Fibroblast of the aortic adventitia (primary cell): ENCODE measurements at places on chromosomes 13 and 19. TPM values are rescaled to one million over a fixed set of nuclear protein-coding genes. Genes with fewer than 3 reads are reported as not detected.
A peak's percentile ranks its signal among the peaks of the same experiment; 100 is the strongest.

GRCh38 chr13:43787997-43788396, 1.2 kb upstream of the ENOX1 start:
- peak; percentile 70 for DNase-seq

DNA sequence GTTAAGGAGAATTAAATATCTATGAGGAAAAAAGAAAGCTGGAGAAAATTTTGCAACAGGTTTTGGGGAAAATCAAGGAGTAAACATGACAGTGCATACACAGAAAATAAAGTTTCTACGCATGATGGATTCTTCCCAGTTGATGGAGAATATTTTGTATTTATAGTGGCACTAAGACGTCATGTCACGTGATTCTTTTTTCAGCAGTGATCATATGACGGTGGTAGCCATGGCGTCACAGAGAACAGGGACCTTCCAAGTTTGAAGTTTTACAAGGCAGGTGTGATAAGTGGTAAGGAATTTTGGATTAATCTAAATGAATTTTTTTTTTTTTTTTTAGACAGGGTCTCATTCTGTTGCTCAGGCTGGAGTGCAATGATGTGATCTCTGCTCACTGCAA, 8.5 kb downstream of the MBD3L1 start:
- DNase-seq = no peak

DNA sequence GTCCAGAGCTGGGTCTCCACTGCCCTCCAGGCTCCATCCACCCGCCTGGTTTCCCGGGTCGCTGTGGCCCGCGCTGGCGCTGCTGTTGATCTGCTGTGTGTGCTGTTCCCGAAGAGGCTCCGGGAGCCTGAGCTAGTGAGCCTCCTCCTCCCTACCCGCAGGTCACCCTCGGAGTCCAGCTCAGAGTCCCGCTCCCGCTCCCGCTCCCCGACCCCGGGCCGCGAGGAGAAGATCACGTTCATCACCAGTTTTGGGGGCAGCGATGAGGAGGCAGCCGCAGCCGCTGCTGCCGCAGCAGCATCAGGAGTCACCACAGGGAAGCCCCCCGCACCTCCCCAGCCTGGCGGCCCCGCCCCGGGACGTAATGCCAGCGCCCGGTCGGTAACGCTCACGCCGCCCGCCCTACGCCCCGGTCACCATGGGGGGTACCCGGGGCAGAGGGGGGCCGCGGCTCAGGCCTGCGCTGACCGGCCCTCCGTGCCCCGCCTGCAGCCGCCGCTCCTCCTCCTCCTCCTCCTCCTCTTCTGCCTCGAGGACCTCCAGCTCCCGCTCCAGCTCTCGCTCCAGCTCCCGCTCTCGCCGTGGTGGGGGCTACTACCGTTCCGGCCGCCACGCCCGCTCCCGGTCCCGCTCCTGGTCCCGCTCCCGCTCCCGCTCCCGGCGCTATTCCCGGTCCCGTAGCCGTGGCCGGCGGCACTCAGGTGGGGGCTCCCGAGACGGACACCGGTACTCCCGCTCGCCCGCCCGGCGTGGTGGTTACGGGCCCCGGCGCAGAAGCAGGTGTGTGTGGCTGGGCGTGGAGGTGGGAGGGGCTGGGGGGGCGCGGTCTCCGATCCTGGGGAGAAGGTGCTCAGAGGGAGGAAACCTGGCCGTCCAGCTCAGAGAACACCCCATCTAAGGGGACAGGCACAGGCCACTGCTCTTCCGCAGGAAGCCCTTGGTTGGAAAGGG, 12.2 kb downstream of the ZNF296 start:
- no peak for DNase-seq

DNA sequence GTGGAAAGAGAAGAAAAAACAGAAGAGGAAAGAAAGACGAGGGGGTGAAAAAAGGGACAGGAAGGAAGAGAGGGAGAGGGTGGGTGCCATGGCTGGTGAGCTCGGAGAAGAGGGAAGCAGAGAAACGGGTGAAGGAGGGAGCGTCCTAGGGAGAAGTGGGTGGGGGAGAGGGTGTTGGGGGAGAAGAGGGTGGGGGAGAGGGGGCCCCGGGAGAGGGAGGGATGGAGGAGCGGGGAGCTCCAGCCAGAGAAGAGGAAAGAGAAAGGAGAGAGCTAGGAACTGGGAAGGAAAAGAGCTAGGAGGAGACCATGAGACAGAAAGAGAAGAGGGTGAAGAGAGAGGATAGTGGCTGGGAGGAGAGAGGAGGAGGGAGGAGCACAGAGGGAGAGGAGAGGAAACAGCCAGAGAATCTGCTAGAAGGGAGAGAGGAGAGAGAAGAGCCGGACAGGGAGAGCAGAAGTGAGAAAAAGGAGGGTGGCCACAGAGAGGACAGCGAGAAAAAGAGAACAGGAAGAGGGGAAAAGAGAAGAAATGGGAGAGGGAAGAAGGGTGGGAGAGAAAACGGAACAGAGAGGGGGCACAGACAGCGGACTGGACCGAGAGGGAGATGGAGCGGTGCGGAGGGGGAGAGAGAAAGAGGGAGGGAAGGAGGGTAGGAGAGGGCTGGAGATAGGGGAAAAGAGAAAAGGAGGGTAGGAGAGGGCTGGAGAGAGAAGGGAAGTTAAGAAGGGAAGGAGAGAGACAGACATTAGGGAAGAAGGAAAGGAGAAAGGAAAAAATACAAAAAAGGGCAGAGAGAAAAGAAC, 11.9 kb upstream of the GARIN5A start:
- no peak for DNase-seq

GRCh38 chr13:63367522-63368198, 1952.0 kb upstream of the PCDH20 start:
- no peak for DNase-seq

DNA sequence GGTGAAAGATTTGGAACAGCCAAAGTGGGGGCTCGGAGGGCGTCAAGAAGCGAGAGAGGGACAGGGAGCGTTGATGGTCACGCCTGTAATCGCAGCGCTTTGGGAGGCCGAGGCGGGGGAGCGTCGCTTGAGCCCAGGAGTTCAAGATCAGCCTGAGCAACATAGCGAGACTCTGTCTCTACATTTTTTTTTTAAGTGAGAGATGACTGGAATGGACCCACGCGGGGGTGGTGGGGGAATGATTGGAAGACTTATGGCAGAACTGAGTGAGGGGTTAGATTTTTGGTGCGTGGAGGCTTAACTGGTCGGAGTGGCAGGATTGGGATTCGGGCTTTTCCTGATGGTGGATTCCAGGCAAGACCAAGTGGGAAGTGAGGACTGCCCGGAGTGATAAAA, 725 bp downstream of the PSMD8 start:
- DNase-seq = no peak

- no peak for DNase-seq
These were observed 6.8 kb downstream of the ADAT3 start for GRCh38 chr19:1911995-1912394.

- DNase-seq = no peak
These were observed 10.9 kb downstream of the GNA15 start for GRCh38 chr19:3146677-3147100.

- DNase-seq = peak; percentile 30
These were observed 11.6 kb upstream of the FPR3 start for GRCh38 chr19:51783372-51783771.

Gene KRTDAP
- total RNA-seq = not detected in 2 replicates

Gene PALM3
- 0.16 TPM in 1 of 2 replicates, not detected in the other for total RNA-seq

Gene NCAN
- not detected in 2 replicates for total RNA-seq

Gene FGF21
- not detected in 2 replicates for total RNA-seq

Gene ZGLP1
- total RNA-seq = 0.16 and 0.63 TPM in 2 replicates

Gene MRPL4
- 23.1 and 33.9 TPM in 2 replicates for total RNA-seq

Gene DCAF15
- 8.3 and 12.7 TPM in 2 replicates for total RNA-seq

Gene ZNF737
- 4.8 and 15.0 TPM in 2 replicates for total RNA-seq
